A375 (cell line): ENCODE measurements at places on chromosomes 1 and 21. TPM values are rescaled to one million over a fixed set of nuclear protein-coding genes. Genes with fewer than 3 reads are reported as not detected.

Gene PODN
- total RNA-seq = not detected in 2 replicates

Gene HTR6
- 0.15 and 0.27 TPM in 2 replicates for total RNA-seq

Gene CD84
- total RNA-seq = not detected in 2 replicates

Gene AIRE
- not detected in 2 replicates for total RNA-seq

Gene LIPI
- not detected in 2 replicates for total RNA-seq

Gene GPR3
- total RNA-seq = 7.2 and 9.1 TPM in 2 replicates

Gene ADAMTS4
- 0.15 and 0.50 TPM in 2 replicates for total RNA-seq

Gene TSACC
- total RNA-seq = 0.50 TPM in 1 of 2 replicates, not detected in the other

Gene DIO1
- total RNA-seq = not detected in 2 replicates

Gene KCNJ9
- not detected in 2 replicates for total RNA-seq

Gene CGN
- 0.88 and 1.0 TPM in 2 replicates for total RNA-seq

Gene NTMT2
- not detected in 2 replicates for total RNA-seq

Gene CELA2A
- not detected in 2 replicates for total RNA-seq

Gene LCE1A
- not detected in 2 replicates for total RNA-seq

Gene OR2T29
- total RNA-seq = not detected in 2 replicates

Gene CNR2
- total RNA-seq = not detected in 2 replicates

Gene IL23R
- total RNA-seq = not detected in 2 replicates
